Activated CD4-positive, alpha-beta memory T cell treated with anti-CD3 and anti-CD28 coated beads for 36 hours (primary cell): ENCODE measurements at places on chromosomes 13 and 19. TPM values are rescaled to one million over a fixed set of nuclear protein-coding genes. Genes with fewer than 3 reads are reported as not detected.

The UGGT2 gene
- total RNA-seq: not detected

The HRC gene
- total RNA-seq: not detected

The LIM2 gene
- total RNA-seq: 0.36 TPM

The RFXAP gene
- 10.0 TPM for total RNA-seq

The KLK1 gene
- total RNA-seq: 0.73 TPM

The ZNF571 gene
- 4.0 TPM for total RNA-seq

The CFAP97D2 gene
- total RNA-seq: not detected

The NPHS1 gene
- total RNA-seq: not detected
